GM12864 (cell line): ENCODE measurements at places on chromosomes 5 and 9.

GRCh38 chr9:123997665-123998277 lies 13.8 kb upstream of the LHX2 start:
- DNase-seq = peak; percentile 61

DNA sequence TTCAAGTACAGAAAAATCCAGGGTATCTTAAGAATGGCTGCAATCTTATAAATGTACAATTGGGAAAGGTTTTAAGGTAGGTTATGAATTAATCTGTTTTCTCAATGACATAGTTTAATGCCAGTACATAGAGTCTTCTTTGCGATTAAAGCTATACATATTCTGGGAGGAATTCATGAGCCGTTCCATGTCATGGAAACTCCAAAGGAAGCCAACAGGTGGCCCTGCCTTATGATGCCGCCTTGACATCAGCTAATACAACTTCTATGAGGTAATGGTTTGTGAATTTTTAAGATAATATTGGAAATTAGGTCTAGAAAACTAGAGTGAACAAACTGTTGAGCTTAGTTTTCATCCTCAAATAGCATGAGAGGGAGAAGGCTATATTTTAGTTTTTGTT lies 713.4 kb downstream of the EFNA5 start:
- DNase-seq = no peak

GRCh38 chr9:88237991-88238571 lies 99.8 kb upstream of the SPATA31C2 start:
- DNase-seq = no peak

- DNase-seq = no peak
Observed at GRCh38 chr9:93369686-93370085, 81.8 kb upstream of the FAM120A start.

- DNase-seq = no peak
Observed at GRCh38 chr9:14530841-14531240, 162.4 kb downstream of the ZDHHC21 start.

GRCh38 chr5:103373597-103374472 lies 115.3 kb downstream of the MACIR start:
- no peak for DNase-seq

DNA sequence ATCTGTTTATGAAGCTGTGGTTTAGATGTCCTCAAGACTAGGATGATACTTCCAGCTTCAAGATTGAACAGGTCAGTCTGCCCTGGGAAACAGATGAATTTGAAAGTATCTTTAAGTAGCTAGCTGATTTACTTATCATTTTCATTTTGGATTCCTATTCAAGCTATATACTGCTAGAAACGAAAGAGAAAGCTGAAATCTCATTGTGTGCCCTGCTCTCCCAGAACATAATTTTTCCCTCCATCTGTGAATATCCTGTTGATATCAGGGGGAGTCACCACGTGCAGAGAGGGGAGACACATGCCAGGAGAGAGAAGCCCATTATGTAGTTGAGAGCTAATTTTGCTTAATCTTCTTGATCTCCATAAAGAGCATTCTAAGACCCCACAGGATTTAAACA lies 439.1 kb downstream of the NR2F1-AS1 start:
- no peak for DNase-seq

DNA sequence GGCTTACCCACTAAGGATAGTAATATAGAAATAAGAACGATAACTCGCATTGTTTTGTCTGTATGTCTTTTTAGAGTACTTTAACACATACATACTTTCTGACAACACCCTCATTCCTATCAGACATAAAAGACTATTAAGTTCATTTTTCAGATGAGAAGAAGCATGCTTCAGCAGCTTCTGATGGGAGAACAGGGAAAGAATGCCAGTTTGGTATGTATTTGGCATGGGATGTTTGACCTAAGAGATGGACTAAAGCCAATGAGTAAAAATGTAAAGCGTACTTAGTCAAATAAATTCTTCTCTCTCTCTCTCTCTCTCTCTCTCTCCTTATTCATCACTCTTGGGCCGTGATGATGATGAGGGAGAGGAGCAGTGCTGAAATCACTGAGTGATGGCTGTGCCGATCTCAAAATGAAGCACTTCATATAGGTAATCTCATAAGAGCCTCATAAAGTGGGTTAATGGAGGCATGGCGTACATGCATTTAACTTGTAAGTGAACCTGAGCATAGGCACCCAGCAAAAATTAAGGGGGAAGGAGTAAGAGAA lies 71.5 kb downstream of the SLIT3 start:
- no peak for DNase-seq

DNA sequence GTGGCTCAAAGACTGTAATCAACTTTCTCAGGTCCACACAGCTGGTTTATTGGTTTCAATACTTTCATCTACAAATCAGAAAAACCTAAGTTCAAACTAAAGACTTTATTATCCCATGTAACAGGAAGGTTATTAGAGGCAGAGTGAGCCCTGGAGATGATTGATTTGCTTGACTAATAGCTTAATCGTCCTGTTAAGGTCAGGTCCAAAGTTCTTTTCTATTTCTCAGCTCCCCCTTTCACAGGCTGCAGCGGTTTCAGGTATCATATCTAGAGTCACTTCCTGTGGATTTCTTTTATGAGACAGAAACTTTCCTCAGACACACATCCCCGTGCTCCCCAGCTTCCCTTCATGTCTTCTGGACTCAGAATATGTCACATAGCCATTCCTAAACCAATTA lies 166.4 kb downstream of the PRELID2 start:
- no peak for DNase-seq

GRCh38 chr9:137544176-137544760 lies 5.9 kb downstream of the PNPLA7 start:
- no peak for DNase-seq

DNA sequence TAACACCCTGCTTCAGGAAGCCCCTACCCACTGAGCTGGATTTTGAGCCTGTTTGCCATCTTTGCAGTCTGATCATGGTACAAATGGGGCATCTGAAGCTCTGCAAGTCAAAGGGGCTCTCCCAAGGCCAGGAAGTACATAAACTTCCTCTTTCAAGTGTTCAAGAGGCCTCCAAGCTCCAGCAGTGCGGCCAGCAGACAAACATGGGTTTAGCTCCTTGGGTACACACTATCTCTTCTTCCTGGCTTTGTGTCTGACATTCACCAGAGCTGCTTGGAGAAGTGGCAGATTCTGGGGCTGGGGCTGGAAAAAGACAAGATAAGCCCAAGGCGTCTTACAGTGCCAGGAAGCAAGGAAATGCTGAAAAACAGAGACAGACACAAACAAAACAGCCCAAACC lies 34.1 kb downstream of the LAMC3 start:
- DNase-seq = no peak

DNA sequence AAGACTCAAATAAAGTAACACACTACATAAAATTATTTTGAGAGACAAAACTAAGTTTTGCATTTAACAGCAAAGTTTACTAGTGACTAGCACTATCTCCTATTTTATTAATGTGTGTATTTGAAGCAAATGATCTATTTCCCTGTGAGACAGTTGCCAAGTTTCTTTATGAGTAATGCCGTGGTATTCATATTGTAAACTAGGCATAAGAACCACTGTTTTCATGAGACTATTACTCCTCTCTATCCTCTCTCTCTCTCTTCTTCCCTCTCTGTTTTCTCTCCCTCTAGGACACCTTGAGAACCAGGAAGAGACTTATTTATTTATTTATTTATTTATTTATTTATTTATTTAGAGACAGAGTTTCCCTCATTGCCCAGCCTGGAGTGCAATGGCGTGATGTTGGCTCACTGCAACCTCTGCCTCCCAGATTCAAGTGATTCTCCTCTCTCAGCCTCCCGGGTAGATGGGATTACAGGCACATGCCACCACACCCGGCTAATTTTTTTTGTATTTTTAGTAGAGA lies 61.1 kb downstream of the MLANA start:
- no peak for DNase-seq

GRCh38 chr5:61620699-61621182 lies 288.7 kb downstream of the ZSWIM6 start:
- no peak for DNase-seq

DNA sequence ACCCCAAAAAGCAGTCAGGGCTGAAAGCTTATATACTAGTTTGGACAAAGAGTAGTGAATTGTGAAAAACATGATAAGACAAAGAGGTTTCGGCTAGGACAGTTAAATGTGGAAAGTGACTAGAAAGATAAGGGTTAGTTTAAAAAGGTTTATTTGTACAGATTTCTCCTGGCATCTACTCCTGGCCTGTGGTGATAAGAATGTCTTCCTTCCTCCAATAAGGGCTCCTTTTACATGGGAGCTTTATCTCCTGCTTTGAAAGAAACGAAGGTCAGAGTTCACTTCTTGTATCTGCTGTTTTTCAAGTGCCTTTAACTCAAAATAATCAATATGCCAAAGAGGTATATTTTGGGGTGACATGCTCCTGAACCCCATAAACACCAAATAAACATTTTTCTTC lies 776.1 kb upstream of the COX7C start:
- no peak for DNase-seq

DNA sequence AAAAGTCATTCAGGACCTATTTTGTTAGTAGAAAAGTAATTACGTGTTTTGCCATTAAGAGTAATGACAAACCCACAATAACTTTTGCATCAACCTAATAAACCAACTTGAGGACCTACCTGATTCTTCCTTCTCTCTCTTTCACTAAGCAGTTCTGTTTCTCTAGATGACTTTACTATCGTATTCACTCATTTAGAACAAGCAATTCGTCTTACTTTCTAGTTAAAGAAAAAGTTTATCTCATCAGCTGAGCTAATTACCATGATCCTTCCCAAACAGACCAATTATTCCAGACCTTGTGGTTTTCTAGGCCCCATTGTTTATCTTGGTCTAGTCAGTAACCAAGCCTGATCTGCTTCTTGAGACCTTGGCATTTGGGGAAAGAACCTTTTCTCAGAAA lies 49.6 kb upstream of the PRDM9 start:
- no peak for DNase-seq

- DNase-seq = no peak
Observed at GRCh38 chr5:56454219-56454862, 221.2 kb upstream of the ANKRD55 start.

DNA sequence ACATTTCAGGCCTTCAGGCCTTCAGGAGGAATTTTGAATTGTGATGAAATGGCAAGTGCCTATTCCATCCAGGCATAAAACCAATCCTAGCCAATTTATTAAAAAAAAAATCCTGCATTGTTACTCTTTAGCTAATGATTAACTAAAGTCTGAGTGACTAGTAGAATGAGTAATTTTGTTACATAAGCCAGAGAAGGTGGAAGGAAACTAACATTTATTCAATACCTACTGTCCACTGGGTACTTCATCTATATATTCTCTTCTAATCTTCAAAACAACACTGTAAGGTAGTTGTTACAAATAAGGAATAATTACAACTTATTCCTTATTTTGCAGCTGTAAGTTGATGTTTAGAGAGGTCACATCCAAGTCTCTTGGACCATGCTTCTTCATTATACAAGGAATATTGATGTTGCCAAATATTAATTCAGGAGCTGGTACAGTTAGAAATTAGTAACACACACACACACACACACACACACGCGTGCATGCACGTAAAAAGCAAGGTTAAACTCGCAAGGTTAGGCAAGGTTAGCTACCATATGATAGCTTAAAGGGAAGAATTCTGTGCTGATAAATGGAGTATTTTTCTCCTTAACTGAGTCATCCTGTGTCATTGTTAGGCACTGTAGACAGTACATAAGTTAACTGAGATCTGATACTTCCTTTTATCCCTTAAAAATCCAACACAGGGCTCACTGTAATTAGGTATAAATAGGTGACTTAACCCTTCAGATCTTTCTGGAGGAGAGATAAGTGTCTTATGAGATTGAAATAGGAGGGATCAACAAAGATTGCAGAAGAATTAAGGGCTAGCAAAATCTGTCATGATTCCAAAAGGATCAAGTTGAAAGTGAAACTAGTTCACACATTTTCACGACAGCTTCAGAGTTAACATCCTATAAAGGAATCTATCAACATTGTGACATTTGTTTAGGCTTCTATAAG lies 596.9 kb downstream of the PDE4D start:
- no peak for DNase-seq

- DNase-seq = no peak
Observed at GRCh38 chr9:130998597-130999244, 10.3 kb upstream of the LAMC3 start.

DNA sequence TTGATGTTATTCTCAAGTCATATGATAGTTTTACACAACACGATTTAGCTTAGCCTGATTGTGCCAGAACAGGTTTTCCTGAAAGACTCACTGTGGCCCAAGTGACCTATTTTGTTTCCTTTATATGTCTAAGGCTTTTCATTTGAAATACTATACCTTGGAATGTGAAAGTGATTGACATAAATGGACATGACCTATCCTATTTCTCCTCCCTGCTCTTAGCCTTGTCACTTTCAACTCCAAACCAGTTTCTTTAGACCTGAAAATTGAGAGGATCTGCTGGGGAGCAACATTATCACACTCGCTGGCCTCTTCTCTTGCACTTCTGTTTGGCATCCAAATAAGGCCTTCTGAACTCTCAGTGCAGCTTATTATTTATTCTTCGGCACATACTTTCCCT lies 496.8 kb downstream of the MAT2B start:
- no peak for DNase-seq

- DNase-seq = no peak
Observed at GRCh38 chr5:72166070-72166979, 59.0 kb downstream of the MAP1B start.

DNA sequence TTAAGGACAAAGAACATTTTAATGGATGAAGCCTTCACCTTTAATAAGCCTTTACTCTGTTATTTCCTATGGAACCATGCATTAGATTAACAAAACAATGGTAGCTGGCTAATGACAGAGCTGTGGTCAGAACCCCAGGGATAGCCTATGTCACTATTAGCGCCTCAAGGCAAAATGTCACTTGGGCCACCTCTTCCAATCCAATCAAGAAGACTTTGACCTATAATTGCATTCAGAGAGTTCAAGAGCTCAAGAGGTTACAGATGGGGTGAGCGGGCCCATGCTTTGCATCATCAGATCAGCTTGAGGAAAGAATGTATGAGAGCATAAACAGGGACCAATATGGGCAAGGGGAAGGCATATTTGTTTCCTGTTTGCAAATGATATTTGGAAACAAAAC lies 425.1 kb downstream of the ARHGEF28 start:
- no peak for DNase-seq

- peak; percentile 12 for DNase-seq
Observed at GRCh38 chr5:154811653-154812465, 38.5 kb downstream of the FAXDC2 start.

DNA sequence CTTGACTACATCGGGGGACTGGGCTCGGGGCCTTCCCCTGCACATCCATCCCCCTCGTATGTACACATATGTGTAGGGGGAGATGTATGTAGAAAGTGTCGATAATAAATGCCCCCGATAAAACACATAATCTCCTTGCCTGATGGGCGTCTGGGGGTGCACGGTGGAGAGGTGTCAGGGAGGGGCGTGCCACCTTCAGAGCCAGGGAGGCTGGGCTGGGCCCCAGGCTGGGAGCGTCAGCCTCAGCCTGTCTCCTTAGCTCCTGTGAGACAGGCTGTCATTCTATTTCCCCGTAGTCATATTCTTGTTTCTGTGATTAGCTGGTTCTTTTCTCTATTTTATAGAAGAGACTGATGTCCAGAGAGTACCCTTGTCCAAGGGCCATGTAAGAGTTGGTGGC lies 4.7 kb upstream of the RXRA start:
- no peak for DNase-seq
